Stimulated activated CD8-positive, alpha-beta memory T cell treated with anti-CD3 and anti-CD28 coated beads, Interleukin-7, amount 100 ng/mL, for 4 hours (primary cell): ENCODE measurements at places on chromosomes 7 and 10.

DNA sequence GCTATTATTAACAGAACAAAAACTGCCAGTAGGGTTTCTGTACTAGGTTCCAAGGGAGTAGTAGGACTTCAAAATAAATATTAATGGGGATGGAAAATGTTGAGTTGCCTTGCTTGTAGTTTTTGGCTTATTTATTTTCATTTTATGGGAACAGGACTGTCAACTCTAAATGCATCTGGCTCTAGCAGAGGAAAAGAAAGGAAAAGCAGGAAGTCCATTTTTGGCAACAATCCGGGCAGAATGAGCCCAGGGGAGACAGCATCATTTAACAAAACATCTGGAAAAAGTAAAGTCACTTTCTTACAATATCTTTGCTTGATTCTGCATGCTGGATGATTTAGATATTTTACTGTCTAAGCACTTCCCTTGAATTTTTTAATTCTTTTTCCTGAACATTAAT, 69.4 kb downstream of the NOC3L start:
- no peak for DNase-seq

GRCh38 chr10:32981760-32982159, 23.7 kb upstream of the ITGB1 start:
- DNase-seq, result no peak

DNA sequence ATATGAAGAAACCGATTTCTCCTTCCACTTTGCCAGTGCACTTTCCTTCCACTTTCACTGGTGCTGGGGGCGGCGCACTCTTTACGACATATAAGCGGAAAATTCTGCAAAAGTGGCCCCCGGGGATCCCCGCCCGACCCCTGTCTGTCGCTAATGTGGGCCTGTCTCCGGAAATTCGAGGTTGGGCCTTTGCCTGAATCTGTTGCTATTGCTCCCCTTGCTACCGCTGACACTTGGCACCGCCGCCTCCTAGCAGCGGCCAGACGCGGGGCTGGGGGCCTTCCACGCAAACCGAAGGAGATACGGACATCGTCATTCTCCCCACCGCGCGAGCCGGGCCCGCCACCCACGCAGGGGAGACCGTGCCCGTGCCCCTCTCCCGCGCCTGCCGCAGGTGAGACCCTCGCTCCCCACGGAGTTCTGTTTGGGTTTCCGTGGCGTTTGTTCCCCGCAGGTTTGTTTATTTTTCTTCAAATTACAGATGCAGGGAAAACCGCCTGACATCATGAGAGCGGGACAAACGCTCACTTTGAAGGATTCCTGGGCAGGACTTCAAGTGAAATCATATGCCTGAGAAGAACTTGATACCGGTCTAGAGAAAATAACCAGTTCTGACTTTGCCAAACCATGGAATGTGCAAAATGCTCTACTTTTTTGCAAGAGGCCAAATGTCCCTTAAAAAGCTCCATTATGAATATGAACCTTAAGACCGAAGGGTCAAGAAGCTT, 5.0 kb downstream of the TWIST1 start:
- DNase-seq, result no peak

DNA sequence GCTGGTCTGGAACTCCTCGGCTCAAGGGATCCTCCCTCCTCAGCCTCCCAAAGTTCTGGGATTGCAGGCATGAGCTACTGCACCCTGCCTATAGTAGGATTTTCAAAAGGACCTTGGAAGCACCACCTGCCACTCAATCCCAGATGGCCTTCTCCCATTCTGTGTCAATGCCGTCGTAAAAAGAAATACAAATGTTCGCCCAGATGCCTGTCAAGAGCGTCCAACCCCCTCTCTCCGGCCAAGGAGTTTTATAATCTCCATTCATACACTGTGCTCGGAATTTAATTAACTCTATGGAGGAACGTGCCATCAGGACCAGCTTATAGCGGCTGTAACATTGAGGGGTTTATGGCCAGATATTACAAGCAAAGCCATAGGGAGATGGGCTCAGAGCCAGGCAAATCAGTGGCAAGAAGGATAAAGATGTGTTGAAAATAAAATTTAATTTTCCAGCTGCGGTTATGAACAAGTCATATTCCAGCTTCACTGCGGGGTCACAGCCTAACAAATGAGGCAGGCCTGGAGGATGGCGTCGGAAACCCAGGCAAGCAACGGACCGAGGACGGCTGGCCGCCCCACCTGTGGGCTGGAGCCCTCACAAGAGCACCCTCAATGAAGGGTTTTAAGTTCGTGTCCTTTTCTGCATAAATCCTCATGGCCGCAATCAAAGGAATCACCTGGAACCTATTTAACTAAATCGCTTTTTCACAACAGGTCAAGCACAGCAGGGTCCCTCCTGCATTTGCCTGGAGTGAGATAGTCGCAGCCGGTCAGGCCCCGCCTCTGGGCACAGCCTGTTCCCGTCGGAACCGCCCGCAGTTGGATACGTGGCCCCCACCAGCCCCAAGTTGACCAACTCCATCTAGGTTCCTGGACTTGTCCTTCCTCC, 374.5 kb upstream of the FOXK1 start:
- no peak for DNase-seq
